ENCODE measurements at places on chromosomes 16 and 17.

- no peak for DNase-seq
These were observed 1.2 kb downstream of the BRICD5 start for GRCh38 chr16:2209258-2210008.

- no peak for DNase-seq
These were observed 191.4 kb downstream of the CYLD start for GRCh38 chr16:50933262-50933661.

DNA sequence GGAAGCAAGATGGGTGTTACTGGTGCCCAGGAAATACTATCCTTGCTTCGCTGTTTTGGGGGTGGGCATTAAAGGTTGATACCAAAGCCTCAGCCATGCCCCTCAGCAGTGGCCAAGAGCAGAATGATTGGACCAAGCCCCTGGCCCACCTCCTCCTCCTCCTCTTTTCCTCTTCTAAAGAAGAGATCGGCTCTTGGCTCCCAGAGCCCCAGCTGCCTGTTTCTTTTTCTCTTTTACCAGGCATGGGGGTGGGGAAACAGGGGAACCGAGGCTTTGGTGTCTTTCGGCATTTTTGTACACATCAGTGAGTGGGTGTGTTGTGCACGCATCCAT, 5.8 kb downstream of the THRA start:
- DNase-seq = no peak

- no peak for DNase-seq
These were observed 99.4 kb upstream of the MYOCD start for GRCh38 chr17:12566291-12566690.

DNA sequence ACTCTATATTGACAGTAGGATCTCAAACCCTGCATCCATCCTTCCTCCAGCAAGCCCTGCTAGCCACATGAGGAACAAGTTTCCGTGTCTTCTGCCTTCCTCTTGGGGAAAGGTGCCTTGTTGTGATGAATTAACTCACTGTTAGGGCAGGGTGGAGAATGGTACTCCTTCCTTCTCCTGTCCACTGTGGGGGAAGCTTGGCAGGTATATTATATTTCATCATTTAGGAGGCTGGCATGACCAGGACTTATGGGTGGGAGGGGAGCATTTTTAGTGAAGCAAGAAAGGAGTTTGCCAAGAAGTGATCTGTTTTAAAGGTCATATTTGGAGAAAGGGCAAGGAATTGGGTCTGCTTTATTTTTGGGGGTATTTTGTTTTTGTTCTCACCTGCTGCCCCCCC, 9.3 kb upstream of the CDC6 start:
- no peak for DNase-seq

DNA sequence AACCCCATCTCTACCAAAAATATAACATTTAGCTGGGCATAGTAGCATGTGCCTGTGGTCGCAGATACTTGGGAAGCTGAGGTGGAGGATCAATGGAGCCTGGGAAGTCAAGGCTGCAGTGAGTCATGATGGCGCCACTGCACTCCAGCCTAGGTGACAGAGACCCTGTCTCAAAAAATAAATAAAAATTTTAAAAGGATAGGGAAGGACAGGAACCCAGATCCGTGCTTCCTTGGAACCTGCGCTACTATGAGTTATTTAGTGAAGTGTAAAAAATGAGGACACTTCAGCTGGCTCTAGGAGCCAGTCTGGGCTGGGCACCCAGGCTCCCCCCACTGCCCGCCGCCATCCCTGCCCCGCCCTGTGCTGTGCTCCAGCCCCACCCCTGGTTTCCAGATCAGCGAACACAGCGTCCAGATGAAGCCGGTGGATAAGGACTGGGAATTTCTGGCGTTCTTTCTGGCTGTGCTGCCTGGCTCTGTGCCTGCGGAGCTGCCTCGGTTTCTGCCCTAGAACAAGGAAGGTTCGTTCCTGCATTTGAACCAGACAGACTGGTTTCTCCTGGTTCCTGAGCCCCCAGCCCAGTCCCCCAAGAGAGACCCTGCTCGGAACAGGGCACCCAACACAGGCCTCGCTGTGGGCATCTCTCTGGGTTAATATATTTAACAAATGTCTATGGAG, 18.5 kb downstream of the PLLP start:
- DNase-seq = peak; percentile 20

DNA sequence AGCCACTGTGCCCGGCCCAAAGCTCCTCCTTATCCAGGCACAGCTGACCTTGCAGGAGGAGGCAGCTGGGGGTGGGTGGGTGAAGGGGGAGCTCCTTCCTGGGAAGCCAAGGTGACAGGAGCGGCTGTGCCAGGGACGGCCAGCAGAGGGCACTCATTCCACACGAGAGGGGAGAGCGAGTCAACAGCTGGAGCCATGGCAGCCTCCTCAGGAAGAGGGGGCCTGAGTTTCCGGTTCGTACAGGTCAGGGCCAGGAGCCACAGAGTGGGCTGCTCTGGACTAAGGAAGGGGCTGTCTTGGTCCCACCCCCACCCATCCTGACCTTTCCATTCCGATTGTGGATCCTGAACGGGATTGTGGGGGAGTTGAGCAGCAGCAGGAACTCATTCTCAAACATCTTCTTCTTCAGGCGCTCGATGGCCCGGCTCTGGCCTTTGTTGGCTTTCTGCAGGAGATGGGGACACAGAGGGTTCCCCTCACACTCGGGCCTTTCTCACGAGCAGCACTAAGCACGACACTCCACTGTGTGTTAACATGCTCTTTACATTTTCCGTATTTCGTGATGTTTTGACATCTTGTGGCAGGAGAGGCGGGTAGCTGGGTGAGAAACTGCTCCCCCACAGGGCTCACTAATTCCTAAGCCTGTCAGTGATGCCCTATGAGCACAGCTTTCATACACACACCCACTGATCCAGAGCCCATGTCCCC, 61.6 kb downstream of the TIMM22 start:
- DNase-seq = peak; percentile 55

GRCh38 chr16:12317121-12317810, 340.7 kb downstream of the SNX29 start:
- DNase-seq = no peak

- no peak for DNase-seq
These were observed 214.3 kb upstream of the CDH5 start for GRCh38 chr16:66152181-66152580.

- DNase-seq = no peak
These were observed 237.0 kb upstream of the SOX9 start for GRCh38 chr17:71883845-71884244.

DNA sequence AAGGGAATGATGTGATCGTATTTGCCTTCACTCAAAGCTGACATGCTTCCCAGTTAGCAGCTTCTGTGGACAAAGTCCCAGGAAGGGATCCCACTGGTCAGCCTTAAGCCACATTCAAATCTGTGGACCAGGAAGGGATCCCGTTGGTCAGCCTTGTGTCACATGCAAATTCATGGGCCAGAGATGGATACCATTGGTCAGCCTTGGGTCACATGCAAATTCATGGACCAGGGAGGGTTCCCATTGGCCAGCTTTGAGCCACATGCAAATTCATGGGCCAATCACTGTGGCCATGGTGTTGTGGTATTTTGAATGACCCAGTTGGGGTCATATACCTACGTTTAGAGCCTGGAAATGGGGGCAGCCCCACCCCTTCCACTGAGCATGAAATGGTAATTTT, 201.6 kb downstream of the HS3ST4 start:
- DNase-seq = no peak

- DNase-seq = no peak
These were observed 568.8 kb upstream of the ZFHX3 start for GRCh38 chr16:73616770-73617169.

DNA sequence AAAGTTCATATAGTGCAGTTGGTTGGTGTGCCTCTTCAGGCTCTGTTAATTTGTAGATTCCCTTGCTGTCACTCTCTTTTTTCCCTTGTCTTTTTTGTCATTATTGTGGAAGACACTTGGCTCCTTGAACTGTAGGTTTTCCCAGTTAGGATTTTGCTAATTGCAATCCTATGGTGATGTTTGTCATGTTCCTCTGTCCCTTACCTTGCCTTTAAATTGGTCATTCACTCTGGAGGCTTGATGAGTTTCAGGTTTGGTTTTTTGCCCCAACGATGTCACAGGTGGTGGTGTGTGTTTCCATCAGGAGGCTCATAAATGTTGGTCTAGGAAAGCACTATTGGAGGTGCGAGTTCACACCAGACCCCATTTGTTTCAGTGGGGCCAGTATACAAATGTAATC, 383.7 kb downstream of the SNX29 start:
- DNase-seq = no peak

DNA sequence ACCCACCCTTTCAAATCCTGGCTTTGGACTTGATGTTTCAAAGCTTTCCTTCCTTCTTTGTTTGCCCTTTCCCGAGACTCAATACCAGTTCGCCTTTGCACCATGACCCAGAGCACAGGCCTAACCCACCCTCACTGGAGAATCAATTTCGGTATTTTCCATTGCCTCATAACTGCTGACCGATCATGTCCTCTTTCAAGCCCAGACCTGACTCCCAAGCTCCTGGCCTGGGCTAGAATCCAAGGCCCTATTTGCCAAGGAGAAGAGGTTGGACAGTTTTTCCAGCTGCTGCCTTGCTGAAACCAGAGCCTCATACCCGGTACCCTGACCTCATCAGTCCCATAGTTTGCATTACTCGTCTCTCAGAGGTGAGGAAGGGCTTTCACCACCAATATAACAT, 35.3 kb upstream of the HELZ start:
- DNase-seq = peak; percentile 63

DNA sequence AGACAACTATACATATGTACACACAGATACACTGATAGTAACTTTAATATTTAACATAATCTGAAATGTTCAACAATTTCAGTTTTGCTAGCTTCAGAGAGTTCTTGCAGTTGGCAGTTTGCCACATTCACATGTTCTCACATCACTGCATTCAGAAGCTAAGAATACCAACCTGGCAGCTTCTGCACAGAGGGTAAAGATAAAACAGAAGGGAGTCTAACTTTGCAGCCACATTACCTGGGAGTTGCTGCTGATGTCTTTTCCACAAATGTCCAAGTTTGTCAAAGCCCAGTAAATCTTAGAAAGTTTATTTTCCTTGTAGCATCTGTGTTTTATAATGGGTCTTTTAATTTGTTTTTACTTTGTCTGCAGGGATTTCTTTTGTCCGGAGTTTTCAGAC, 332.0 kb downstream of the BCAS3 start:
- DNase-seq = peak; percentile 27
